ENCODE measurements at places on chromosomes 12 and 14.

DNA sequence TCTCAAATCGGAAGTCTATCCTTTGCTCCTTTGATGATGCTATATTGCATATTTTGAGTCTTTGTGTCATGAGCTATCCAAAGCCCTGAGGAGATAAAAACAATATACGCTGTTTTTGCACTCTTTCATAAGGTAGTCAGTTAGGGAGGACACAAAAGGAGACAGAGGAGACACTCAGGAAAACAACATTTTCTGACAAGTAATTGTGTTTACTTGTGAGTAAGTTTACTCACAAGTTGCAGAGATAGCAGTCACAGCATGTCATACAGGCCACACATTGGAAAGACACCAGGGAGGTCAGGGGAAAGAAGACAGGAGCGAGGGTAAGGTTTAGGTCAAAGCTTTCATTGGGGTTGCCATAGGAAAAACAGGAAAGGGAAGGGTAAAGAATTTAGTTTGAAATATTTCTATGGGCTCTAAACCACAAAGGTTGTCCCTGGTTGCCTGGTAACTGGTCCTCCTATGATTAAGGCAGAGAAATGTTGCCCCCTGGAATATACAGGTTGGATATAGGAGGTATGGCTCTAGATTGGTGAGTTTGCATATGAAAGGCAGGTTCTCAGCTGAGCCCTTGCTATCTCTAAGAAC is 7.4 kb upstream of the GABARAPL1 start:
- DNase-seq: peak; percentile 56

GRCh38 chr14:93549595-93549994 is 118.9 kb downstream of the UNC79 start:
- DNase-seq: no peak

DNA sequence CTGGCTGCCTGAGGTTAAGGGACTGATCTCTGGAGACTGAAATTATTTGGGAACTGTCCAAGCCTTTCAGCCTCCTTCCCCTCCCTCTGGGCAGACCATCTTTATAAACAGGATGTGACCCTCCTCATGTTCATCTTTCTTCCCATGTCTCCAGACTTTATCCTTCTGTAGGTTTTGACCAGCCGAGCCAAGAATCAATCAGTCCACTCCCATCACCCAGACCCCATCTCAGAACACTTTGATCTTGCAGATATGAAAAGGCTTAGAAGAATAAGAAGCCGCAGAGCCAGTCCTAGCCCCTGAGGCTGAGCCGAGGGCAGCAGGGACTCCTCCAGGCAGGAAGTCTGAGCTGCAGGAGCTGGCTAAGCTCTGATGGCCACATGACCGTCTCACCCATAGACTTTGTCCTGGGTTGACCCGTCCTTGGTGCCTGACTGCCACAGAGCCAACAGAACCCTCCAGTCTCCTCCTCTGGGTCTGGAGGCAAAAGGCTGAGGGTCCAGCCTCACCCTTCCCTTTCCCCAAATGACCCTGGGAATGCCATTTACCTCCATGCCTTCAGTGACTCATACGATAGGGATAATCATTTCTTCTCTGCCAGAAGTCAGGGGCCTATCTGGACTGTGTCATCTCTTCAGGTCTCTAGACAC is 1.6 kb downstream of the KRT71 start:
- no peak for DNase-seq

- peak; percentile 98 for DNase-seq
These were observed 104.5 kb upstream of the MED13L start for GRCh38 chr12:116381744-116382685.

- no peak for DNase-seq
These were observed 8.4 kb upstream of the ERGIC2 start for GRCh38 chr12:29389295-29389919.

DNA sequence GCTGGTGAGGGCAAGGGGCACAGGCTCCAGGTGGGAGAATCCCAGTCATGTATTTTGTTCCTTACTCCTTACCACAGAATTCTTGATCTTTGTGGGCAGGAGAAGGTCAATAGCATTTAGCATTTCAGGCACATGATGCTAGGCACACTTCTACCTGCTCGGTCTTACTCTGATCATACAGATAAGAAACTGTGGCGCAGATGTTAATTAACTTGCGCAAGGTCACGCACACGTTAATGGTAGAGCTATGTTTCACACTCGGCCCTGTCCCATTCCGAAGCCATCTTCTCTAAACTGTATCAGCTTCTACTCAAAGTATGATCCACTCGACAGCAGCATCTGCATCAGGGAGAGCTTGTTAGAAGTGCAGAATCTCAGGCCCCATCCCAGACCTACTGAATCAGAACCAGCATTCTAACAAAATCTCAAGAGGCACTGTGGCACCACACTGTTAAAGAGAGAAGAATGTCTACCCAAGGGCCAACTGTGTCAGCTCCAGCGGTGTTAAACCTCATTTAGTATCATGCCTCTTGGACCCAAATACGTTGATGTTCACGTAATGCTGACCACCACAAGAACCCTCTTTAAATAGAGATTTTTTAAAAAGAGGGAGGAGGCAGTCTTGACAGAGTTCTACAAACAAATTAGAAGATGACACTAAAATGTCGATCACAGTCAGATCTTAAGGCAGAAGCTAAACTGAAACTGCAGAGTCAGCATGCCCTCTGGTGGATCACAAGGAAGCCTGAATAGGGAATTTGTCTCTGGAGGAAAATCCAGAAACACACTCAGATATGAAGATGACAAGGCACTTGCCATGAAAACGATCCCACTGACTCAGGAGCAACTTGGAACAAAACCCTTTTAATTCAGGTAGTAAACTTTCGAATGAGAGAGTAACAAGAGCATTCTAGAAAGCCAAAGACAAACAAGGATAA is 7.3 kb downstream of the STXBP6 start:
- peak; percentile 81 for DNase-seq

DNA sequence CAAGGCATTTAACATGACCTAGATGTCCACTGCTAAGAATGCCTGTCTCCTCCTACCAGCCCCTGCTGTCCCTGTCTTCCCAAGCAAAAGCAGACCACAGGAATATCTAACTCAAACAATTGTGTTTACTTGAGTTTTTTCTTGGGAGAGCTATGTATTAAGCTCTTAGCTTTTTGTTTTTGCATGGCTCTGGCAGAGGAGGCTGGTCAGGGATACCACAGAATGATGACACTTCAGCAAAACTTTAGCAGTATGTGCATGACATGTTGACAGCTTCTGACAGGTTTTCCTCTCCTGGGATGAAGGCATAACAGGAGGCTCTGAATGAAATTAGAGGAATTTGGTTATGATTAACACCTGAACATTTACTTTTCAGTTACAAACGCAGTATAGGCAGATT is 6.9 kb downstream of the TMBIM6 start:
- peak; percentile 40 for DNase-seq

GRCh38 chr12:69900720-69901131 is 75.7 kb downstream of the MYRFL start:
- peak; percentile 65 for DNase-seq

- no peak for DNase-seq
These were observed 278.3 kb downstream of the ADGRD1 start for GRCh38 chr12:131232036-131232435.

DNA sequence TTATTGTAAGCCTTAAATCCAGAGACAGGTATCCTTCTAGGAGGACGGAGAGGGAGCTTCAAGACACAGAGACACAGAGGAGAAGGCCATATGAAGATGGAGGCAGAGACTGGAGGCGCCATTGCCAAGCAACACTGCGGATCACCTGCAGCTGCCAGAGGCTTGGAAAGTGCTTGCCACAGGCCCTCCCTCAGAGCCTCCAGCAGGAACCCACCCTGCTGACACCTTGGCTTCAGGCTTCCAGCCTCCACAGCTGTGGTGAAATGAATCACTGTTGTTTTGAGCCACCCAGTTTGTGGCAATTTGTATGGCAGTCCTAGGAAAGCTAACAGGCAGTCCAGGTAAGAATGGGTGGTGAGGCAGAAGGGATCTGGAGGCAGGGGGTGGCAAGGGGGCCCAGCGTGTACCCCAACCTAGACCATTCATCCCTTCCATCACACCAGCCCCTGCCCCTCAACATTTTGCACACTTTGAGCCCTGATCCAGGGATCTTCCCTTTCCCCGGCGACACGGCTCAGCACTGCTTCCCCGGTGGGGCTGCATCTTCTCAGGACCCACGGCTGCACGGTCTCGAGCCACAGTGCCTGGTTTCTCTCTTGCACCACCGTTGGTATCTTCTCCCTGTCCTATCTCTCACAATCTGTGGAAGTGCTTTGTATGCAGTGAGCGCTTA is 22.3 kb upstream of the BCDIN3D start:
- no peak for DNase-seq

DNA sequence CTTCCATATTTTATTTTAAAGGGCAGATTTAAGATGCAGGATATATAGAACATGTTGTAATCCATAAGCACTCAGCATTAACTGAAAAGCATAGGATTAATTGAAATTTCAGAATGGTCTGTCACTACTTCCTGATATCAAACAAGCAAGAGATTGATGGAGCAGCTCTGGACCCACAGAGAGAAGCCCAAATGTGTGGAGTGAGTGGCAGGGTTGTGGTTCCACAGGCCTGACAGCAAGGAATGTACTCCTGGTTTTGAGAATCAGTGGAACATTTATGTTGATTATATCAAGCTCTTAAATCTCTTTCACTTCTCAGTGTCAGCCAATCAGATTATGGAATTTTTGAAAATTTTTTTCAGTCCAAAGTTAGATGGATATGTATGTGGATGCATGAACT is 267.6 kb upstream of the PRICKLE1 start:
- DNase-seq: no peak

- no peak for DNase-seq
These were observed 43.8 kb upstream of the BICD1 start for GRCh38 chr12:32062881-32063280.

GRCh38 chr12:71474791-71475190 is 35.2 kb downstream of the LGR5 start:
- peak; percentile 33 for DNase-seq

DNA sequence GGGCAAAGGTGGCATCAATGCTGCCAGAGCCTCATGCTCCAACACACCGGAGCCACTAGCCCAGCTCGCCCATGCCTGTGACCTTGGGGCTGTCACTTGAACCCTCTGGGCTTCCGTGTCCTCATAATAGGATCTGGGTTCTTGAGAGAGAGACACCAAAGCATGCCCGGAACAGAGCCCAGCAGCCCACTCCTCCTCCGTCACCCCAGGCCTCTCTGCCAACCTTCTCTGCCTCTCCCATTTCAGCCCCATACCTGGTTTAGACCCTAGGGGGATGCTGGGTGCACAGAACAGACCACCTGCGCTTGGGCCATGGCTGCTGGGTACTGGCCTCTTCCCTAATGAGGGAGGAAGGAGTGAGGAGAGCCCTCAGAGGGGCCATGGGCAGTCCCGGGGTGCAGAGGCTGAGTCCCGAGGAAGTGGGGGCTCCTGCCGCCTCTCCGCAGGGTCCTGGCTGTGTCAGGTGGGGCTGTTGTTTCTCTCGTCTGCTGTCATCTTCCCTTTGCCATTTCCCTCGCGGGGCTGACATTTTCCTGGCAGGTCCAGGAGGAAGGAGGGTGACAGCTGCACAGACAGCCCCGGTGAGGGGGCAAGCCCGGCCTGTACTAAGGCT is 172.4 kb upstream of the RTL1 start:
- DNase-seq: no peak

DNA sequence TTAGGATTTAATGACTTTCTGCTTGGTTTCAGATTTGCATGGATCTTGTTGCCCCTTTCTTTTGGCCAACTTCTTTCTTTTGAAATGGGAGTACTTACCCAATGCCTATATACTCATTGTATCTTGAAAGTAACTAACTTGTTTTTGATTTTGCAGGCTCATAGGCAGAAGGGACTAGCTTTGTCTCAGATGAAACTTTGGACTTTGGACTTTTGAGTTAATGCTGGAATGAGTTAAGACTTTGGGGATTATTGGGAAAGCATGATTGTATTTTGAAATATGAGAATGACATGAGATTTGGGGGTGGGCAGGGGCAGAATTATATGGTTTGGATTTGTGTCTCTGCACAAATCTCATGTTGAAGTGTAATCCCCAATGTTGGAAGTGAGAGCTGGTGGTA is 657.1 kb downstream of the TMTC2 start:
- no peak for DNase-seq

Measured in AG10803 (cell line).